Fibroblast of the aortic adventitia (primary cell): ENCODE measurements at places on chromosomes 12 and 14. TPM values are rescaled to one million over a fixed set of nuclear protein-coding genes. Genes with fewer than 3 reads are reported as not detected.

Gene EFS
- 4.6 and 10.8 TPM in 2 replicates for total RNA-seq

GRCh38 chr12:48164451-48164850 lies 7.1 kb upstream of the ASB8 start:
- no peak for DNase-seq

GRCh38 chr12:52590021-52590420 lies 11.2 kb downstream of the KRT72 start:
- no peak for DNase-seq

DNA sequence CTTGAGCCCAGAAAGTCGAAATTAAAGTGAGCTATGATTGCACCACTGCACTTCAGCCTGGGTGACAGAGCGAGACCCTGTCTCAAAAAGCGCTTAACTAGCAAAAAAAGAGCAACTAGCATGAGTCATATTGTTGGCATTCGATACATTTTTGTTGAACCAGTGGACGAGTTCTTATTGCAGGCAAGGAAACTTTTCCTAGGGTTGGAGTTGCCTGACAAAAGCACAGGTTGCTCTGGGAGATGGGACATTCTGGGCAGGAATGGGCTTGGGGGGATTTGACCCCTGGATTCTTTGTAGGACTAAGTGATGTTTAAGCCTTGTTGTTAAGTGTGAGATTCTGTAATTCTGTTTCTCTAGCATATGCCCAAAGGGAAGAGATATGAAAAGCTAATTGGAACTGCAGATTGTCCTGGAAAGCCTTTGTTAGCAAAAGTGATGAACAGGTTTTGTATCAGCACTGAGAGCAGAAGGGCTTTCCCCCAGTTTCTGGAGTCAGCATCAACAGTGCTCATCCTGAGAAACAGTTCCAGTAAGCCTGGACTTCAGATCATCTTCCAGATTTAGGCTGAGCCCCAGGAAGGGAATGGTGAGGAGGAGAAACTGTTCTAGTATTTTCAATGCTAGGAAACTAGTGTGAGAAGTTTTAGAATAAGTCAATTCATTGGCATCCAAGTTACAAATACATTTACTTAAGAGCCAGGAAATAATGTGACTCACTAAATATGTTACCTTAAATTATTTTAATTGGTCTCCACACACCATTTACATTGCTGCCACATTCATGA lies 123.1 kb downstream of the SRGAP1 start:
- DNase-seq = peak; percentile 58

- peak; percentile 71 for DNase-seq
Measured at GRCh38 chr14:69685716-69686115, 74.3 kb downstream of the SUSD6 start.
